ENCODE measurements at places on chromosomes 16 and 17.

- no peak for DNase-seq
Measured at GRCh38 chr16:1794221-1794871, 841 bp upstream of the IGFALS start.

DNA sequence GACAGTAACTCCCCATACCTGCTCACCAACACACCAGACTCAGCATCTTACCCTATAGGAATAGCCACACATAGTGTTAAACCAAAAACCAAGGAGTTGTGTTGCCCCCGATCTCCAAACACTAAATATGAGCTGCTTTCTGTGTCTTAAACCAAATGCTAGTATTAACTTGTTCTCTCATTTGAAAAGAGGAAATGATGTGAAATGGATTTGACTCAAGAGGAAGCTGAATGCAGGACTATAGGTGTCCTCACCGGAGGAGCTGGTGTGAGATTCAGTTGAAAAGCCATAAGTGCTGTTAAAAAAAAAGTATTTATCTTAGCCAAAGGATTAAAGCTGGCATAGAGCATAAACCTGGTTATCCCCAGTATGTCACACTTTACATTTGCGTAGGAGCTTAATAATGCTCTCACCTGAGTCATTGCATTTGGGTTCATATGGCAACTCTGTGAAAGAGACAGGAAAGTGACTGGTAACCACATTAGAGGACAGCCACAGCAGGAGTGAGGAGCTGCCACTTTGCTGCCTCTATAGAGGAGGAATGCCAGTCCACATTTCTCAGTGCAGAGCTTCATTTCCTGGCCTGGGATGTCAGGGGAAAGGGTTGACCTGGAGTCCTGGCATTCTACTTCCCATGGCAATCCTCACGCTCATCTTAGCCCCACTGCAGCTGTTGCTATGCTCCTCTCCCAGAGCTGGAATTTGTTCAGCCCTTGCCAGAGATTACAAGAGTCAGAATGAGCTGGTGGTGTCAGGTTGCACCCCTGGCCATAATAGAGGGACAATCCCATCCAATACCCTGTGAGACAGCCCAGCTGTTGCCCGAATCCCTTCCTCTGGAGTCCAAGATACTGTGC is 143.3 kb upstream of the ANKFN1 start:
- no peak for DNase-seq

DNA sequence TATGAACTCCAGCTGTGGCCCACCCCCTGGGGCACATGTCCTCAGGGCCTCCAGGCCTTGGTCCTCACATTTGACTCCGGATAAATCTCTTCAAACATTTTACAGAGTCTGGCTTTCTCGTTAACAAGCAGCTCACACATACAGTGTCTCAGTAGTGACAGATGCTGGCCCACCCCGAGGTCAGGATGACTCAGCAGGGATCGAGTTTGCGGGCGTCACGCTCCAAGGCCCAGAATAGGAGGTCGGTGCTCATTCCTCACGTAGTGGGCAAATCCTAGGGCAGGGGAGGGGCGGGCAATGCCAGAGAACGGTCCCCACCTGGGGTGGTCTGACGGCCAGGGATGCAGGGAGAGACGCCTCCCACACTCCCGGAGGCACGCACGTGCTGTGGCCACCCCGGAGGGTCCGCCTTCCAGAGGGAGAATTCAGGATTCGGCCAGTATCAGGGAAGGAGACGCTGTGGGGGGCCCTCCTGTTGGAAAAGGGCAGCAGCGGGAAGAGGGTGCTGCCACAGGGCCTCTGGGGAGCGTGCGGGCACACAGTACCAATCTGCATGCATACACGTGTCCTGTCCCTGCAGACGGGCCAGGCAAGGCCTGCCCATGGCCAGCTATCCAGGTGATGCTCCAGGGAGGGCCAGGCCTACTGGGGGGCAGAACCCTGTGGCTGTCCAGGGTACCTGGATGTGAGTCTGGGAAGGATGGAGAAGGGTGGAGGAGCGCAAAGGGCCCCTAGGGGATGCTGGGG is 8.6 kb downstream of the SLC7A5 start:
- DNase-seq: no peak

- DNase-seq: no peak
Measured at GRCh38 chr16:57525761-57526160, 10.6 kb downstream of the CCDC102A start.

DNA sequence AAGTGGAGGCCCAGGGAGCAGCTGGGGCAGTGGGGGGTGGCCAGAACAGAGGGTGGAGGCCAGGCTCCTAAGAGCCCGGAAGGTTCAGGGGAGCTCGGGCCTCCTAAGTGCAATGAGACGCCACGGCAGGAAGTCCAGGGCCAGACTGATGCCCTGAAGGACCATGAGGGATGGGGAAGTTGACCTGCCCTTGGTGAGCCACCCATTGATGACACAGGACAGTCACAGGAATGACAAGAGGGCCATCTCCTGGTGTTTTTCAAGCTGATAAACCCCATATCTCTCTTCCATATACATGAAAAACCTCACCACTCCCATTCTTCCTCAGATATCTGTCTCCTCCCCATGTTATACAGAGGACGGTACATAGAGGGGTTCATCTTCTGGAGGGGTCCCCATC is 5.8 kb upstream of the MRPL58 start:
- no peak for DNase-seq

GRCh38 chr17:72852277-72852938 is 240.1 kb downstream of the SLC39A11 start:
- DNase-seq: no peak

GRCh38 chr16:80263848-80264694 is 276.7 kb upstream of the DYNLRB2 start:
- no peak for DNase-seq

GRCh38 chr17:78739331-78739931 is 42.6 kb downstream of the CYTH1 start:
- DNase-seq: no peak

- no peak for DNase-seq
Measured at GRCh38 chr17:61806081-61806828, 57.1 kb downstream of the BRIP1 start.

DNA sequence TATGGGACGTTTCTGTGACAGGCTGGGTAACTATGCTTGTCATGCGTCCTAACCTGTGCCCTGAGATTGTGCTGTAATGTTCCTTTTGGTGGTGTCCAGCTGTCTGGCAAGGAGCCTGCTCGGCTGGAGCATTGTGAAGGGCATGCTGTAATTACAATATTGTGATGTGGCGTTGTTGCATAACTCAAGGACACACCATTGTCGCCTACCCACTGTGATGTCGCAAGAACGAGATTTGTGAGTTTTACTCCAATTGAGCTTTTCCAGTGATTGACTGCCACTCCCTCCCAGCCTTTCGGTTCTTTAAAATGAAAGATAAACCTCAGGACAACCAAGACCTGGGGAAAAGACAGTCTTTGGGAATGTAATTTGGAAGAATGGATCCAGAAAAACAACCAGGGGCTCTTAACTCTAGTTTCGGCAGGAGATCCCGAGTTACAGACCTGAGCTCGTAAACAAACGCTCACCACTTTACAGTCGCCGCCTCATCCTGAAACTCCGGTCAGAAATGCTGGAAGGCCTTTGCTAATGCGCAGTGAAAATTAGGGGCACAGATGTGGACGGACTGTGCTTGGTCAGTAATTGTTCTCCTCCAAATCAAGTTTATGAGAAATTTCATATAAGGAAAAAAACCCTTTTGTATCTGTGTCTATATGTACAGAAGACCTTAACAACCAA is 1.3 kb downstream of the ZNF750 start:
- DNase-seq: no peak

DNA sequence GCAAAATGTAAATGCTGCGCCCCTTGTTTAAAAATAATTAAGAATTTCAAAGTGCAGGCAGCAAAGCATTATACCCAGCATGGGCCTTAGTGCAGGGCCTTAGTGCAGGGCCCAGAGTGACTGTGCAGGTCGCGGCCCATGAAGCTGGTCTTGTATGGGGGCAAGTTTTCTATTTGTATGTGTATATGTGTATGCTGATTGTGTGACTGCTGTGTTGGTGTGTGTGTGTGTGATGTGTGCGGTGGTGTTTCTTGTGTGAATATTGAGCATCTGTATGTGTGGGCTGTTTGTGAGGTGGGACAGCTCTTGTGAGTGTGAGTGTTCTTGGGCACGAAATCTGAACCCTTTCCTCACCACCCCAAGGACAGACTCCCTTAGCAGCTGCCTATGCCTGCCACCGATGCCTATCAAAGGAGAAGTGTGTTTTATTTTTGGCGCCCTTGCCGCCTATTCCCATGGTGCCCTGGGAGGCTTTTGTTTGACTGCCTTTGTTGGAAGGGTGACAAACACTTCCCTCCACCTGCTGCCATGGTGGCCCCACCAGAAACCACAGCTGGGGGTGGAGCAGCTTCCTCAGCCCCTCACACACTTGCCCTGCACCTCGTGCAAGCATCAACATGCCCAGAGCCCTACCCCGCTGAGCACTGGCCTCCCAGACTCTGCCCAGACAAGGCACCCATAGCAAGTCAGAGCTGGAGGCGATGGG is 18.0 kb downstream of the CCR7 start:
- DNase-seq: no peak

GRCh38 chr17:81071761-81072741 is 37.1 kb downstream of the BAIAP2 start:
- no peak for DNase-seq

GRCh38 chr17:81601525-81602120 is 35.3 kb downstream of the NPLOC4 start:
- no peak for DNase-seq

DNA sequence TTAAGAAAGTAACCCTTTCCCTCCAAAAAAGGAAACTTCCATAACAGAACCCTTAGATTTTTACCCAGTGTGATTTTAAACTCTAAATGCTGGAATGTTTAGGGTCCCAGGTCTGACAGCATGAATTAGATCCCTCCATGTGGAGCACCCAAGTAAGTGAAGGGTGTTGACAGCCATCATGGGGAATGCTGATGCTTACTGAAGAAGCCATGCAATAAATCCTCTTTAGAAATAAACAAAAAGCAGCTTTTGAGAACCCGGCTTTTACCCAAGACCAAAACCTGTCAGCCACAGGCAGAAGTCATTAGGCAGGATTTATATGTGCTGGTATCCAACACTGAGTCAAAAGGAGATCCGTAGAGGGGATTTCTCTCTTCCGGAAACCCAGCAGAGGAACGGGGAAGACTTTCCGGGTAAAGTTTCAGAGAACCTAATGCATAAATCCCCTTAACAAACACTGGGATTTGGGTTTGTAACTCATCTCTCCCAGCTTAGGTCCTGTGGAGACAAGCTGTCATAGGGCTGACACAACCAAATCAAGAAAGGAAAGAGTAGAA is 287.5 kb downstream of the IRX3 start:
- no peak for DNase-seq

DNA sequence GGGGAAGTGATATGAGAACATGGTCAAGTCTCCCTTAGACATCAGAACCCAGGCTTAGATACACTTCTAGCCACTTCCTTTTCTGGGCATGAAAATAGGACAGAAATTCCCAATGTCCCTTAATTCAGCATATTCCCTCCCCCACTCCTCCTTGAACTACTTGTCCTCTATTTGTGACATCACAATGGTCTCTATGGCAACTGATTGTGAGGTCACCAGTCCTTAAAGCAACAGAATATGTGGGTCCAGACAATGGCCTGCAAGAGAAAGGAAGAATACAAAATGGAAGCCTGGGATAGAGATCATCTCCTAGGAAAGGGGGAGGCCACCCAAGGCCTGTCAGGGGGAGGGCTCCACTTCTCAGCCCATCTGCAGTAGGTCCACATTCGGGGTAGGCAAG is 6.7 kb upstream of the SEZ6 start:
- DNase-seq: no peak

GRCh38 chr17:56890390-56890789 is 23.5 kb downstream of the TRIM25 start:
- DNase-seq: no peak

DNA sequence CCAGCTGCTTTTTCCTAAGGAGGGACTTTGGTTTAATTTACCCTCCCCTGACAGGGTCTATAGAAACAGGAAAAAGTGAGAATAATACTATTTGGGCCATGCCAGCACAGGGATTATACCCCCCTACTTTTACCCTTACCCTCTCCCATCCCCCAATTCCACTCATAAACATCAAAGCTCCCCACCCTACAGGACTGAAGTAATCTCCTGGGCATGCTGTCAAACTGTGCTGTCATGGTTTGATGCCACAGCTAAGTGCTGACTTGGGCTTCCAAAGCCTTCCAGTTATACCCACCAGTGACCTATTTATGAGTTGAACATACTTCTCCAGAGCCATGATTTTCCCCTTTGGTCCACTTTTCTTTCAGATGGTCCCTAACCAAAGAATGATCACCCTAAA is 12.8 kb downstream of the PHF12 start:
- DNase-seq: no peak

DNA sequence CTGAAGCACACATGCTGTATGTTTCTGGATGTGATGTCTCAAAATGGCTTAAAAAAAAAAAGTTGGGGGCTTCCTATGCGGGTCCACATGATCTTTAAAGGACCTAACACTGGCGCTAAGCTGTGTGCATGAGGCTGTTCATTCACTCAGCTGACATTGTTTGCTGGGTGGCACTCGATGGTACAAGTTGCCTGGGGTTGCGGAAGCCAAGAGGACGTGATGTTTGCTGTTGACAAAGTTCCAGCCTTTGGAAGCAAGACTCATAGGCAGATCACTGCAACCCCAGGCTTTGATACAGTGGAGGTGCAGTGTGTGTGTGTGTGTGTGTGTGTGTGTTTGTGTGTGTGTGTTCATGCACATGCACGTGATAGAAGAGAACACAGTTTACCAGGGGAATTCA is 29.5 kb upstream of the DNAI2 start:
- DNase-seq: no peak

DNA sequence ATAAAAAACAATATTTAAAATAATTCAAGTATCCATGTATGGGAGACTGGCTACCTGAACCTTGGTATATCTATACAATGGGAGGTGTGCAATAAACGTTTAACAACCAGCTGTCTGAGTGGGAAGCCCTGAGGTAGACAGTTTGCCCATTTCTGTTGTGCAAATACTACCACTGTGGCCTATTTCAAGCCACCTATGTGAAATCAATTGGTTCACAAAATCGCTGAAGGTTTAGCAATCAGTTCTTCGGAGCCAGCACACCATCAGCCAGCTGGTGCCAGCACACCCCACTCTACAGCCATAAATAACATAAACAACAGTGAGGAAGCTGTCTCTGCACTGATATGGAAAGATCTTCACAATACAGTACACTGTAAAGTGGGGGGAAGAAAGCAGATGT is 46.7 kb upstream of the KDM8 start:
- DNase-seq: no peak

GRCh38 chr16:6947291-6947690 is 385.4 kb upstream of the RBFOX1 start:
- no peak for DNase-seq

DNA sequence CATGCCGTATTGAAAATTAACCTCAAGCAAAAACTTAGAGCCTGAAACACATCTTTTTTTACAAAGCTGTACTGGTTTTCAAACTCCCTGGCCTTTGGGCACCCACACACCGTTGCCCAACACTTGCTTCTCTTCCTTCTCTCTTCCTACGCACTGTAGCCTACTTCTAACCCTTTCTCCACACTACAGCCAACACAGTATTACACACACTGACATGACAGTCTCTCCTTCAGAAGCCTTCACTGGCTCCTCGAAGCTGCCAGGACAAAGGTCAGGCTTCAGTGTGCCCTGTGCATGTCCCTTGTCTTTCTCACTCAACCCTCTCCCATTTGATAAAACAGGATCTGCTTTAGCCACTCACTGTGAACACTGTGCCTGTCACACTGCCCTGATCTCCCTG is 8.0 kb downstream of the FANCA start:
- DNase-seq: no peak

Data from activated CD4-positive, alpha-beta T cell treated with anti-CD3 and anti-CD28 coated beads for 1 hour (primary cell).